Left cardiac atrium (tissue), 4 donors: ENCODE measurements at places on chromosomes 3 and 15. TPM values are rescaled to one million over a fixed set of nuclear protein-coding genes. Genes with fewer than 3 reads are reported as not detected.
A peak's percentile ranks its signal among the peaks of the same experiment; 100 is the strongest.

DNA sequence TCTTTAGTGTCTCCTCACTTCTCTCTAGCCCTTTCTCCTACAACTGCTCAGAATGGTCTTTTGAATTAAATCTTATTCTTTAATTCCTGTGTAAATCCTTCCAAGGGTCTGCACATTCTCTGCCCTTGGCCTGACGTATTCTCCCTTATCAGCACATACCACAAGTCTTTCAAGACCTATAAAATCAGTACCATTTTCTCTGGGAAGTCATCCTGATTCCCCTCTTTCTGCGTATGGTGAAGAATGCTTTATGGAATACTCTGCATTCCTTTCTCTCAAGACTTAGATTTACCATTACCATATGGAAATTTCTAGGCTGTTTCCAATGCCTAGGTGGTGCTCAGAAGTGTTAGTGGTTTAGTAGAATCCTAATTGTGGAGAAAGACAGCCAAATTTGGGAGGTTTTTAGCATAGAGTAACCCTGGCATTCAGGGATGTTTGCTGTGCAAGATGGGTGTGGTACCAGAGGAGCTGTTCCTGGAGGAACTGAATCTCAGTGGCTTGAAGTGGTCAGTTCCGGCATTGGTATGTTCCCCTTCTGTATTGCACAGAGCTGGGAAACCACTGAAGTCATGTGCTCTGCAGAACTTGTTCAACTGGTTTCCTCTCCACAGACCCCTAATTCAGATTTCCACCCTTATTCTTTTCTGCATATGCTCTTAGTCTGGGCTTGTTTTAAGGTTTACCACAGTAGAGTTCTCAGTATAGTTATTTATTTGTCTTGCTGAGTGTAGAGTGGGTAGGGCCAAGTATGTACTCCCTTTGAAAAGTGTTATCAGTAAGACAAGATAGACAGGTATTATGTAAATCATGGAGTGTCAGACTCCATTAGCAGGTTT, 24.5 kb downstream of the IQGAP1 start:
- DNase-seq: peak; percentile 36

DNA sequence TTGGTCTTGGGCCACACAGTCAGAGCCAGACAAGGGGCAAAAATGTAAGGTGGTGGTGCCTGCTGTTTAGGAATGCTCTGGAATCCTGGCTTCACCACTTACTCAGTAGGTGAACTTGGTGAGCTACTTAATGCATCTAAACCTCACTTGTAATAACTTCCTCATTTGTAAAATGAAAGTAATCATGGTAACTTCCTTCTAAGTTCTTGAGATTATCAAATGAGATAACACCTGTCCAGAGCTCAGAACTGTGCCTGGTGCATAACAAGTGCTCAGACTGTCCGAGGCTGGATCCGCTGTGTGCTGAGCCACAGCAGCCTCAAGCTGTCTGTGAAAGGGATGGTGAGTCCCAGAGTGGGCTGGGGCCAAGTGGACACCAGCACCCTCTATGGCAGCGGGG, 62.8 kb upstream of the KY start:
- no peak for DNase-seq

DNA sequence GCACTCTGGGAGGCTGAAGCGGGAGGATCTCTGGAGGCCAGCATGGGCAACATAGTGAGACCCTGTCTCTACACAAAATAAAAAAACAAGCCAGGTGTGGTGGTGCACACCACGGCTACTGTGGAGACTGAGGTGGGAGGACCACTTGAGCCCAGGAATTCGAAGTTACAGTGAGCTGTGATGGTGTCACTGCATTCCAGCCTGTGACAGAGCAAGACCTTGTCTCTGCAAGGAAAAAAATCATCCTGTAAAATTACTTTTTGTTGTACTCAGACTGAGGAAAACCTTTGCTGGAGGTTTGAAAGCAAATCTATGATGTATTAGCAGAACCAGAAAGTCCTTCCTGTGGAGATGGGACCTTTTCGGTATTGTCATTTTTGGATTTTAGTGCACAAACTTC, 63.3 kb downstream of the ATP1B3 start:
- no peak for DNase-seq

- no peak for DNase-seq
Measured at GRCh38 chr3:167653760-167654159, at the start of gene WDR49. Gene WDR49, minus strand, starts transcription at chr3:167653942. Its CDS starts 517 bp downstream, at chr3:167653425.

DNA sequence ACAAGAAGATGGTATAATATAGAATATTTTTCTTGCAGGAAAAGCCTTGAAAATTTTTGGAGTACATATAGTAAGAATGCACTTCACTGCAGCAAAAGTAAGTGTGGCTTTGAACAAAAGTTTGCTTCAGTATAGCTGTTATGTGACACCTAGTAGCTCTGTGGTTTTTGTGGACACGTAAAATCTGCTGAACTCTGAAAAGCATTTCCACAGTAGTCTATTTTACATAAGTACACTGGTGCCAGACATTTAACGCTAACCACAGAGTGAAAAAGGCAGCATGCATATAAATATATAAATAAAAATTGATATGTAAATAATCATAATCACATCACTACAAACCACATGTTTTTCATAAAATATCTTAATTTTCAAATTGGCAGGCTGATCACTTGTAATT, 39.8 kb downstream of the CGGBP1 start:
- no peak for DNase-seq

- DNase-seq: no peak
Measured at GRCh38 chr3:19901337-19901736, 32.7 kb downstream of the EFHB start.

GRCh38 chr3:130621824-130622223, 104.8 kb downstream of the COL6A6 start:
- DNase-seq: no peak

- DNase-seq: no peak
Measured at GRCh38 chr3:138439646-138440045, 5.2 kb downstream of the ESYT3 start.

DNA sequence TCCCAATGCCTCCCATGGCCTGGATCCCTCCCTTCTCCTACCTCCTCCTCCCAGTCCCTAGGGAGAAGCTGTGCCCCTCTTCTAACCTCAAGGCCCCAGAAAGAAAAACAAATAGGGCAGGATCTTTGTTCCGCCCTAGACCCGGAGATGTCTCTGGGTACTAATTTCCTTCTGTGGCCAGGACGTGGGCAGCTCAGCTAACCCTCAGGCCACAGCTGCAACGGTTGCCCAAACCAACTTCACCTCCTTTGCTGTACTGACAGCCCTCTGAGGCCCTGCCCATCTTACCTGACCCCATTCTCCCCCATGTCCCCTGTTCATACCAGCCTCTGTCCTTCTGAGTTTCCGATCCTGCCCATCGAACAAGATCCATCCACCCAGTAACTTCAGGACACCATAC, 70.7 kb downstream of the SRGAP3 start:
- no peak for DNase-seq

- DNase-seq: no peak
Measured at GRCh38 chr3:196662711-196663571, 23.4 kb downstream of the NRROS start.

DNA sequence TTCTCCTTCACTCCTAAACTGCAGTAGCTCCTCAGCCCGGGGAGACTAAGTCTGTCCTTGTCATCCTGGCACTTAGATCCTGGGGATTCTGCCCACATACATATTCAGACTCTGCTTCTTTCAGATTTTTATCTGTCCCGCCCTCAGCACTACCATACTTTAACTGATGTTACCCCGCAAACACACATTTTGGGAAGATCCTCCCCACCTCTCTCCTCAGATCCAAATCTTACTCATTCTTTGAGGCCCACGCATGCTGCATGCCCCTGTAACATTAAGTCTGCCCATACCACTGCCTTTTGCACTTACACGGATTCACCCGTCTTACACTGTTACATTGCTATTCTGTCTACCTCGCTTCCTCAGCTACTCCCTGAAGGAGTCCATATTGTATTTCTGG, 36.1 kb downstream of the SENP8 start:
- DNase-seq: no peak

DNA sequence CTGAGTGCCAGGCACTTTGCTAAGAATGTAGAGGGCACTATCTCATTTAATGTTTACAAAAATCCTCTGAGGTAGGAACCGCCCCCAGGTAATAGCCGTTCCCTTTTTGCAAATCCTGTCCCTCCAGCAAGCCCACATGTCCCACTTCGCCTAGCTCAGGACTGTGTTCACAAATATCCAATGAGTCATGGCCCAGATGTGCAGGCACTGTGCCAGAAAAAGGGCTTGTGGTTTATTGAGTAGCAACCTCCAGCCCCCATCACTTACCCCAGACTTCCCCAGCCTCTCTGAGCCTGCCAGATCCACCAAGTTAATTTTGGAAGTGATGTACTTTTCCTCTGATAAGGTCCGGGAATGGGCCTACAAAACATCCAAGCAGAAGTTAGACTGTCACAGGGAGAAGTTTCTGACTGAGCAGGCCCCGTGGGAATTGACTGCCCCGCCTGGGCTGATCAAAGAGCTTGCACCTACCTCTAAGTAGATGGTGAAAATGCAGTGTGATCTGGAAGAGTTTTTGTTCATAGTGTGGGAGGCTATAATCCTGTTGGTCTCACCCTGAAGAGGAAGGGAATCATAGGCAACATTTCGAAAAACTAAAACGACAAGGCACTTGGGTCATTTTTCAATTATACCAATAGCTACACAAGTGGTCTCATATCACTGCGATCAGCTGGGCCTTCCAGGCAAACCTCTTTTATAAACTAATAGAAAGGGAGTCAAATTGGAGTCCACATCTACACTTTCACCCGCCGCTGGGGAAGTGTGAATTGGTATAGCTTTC, 15.7 kb downstream of the KIF9 start:
- peak; percentile 82 for DNase-seq

DNA sequence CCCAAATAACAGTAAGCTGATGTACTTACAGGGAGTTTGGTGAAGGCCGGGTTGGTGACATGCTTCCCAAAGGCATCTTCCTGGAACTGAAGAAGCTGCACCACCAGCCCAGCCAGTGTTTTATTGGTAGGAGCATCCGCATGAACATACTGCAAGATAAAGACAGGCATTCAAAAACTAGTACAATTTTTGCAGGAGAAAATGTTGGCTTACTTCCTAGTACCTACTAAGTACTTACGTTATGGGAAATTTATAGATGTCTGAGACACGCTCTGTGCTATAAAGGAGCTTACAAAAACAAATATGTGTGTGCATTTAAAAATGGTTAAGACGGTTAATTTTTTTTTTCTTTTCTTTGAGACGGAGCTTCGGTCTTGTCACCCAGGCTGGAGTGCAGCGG, 8.9 kb downstream of the SMARCC1 start:
- no peak for DNase-seq

GRCh38 chr3:71881732-71882131, 96.8 kb upstream of the PROK2 start:
- no peak for DNase-seq

DNA sequence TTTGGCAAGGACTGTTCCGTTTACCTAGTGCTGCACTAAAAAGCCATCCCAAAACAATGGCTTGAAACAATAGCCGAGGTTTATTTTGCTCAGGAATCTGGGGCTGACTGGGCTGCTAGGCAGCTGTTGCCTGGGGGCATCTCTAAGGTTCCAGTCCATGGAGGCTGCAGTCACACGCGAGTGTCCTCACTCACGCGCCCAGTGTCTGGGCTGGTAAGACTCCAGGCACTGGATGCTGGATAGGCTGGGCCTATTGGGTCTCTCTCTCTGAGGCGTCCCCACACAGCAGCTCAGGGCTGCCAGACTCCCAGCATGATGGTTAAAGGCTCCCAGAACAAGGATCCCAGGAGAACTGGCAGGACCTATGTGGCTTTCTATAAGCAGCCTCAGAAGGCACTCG, 34.2 kb downstream of the ALS2CL start:
- no peak for DNase-seq

DNA sequence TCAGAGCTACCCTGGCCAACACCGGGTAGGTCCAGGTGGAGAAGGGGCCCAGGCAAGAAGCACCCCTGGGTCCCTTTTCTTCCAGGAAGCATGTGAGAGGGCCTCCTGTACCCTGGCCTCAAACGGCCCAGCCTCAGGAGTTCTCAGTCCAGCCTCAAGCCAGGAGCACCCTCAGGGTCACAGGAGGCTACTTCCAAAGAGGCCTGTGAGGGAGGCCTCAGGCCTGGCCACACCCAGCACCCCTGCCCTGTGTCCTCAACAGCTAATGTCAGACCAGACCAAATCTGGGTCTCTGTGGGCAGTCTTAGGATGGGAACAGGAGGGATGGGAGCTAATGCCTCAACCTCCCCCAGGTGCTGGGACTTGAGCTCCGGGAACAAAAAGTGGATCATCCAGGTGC, 23.5 kb downstream of the PTH1R start:
- DNase-seq: no peak

GRCh38 chr3:179088306-179088705, 16.7 kb upstream of the ZMAT3 start:
- no peak for DNase-seq

DNA sequence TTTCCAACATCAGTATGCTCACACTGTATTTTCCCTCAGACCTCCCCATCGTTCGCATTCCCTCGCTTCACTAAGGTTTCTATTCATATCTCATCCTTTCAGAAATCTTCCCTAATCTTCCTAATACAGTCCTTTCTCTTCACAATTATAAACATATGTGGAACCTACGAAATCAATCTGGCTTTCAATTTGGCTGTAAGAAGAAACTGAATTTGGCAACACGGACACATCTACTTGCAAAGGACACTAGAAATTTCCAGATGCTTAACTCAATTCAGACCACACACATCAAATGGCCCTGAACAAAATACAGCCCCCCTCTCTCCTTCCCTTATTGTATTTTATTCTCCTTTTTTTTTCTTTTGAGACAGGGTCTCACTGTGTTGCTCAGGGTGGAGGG, 39.1 kb upstream of the TM4SF19 start:
- DNase-seq: no peak

- DNase-seq: no peak
Measured at GRCh38 chr15:48930735-48931134, 33.0 kb downstream of the SHC4 start.

DNA sequence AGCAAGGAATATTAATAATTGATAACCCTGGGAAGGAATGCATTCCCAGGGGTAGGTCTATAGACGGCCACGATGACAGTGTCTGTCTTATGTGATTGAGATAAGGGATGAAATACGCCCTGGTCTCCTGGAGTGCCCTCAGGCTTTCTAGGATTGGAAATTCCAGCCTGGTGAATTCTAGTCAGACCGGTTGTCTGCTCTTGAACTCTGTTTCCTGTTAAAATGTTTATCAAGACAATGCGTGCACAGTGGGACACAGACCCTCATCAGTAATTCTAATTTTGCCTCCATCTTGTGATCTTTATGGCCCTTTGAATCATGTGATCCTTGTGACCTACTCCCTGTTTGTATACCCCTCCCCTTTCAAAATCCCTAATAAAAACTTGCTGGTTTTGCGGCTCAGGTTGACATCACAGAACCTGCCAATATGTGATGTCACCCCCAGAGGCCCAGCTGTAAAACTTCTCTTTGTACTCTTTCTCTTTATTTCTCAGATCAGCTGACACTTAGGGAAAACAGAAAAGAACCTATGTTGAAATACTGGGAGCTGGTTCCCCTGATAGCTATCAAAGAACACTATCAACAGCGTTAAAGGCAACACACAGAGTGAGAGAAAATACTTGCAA, 183.3 kb downstream of the PDE8A start:
- DNase-seq: no peak

Gene ASB14
- total RNA-seq: not detected

Gene MINAR1
- total RNA-seq: 0.12 TPM

Gene TIGIT
- total RNA-seq: 0.13 TPM

Gene TOMM70
- 50.0 TPM for total RNA-seq

Gene RGMA
- total RNA-seq: 18.4 TPM
